ENCODE measurements at places on chromosomes 13 and 19.
A peak's percentile ranks its signal among the peaks of the same experiment; 100 is the strongest.

DNA sequence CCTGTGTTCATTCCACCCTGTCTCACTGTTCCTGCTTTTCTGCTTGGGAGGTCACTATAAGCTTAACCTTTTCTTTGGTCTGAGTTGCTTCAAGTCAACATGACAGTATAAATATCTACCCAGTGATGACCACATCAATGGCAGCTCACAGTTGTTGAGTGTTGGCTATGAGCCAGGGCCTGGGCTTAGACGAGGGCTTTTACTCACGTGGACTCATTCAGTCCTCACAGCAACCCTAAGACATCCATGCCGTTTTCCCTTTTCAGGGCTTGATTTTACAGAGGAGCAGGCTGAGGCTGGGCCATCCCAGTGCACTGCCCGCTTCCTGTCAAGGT lies 10.2 kb upstream of the CCDC97 start:
- DNase-seq: peak; percentile 37

GRCh38 chr19:38734426-38735256 lies 9.6 kb downstream of the CAPN12 start:
- DNase-seq: peak; percentile 44

DNA sequence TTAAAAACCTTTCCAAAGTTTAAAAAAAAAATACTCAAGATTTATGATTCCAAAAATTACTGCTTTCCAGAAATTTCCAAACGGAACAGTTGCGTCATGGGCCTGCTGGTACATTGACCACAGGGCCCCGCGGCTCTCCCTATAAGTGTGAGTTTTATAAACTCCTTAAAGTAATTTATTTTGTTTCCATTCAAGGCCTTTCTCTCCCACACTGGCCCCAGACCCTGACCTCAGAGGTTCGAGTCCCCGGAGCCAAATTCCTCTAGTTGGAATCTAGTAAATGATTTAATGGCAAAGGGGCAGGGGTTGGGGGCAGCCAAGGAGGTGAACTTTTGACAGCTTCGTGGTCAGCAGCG lies 97.5 kb downstream of the INSR start:
- no peak for DNase-seq

- DNase-seq: peak; percentile 9
Observed at GRCh38 chr13:42991898-42992763, at the start of gene EPSTI1. Gene EPSTI1, minus strand, starts transcription at chr13:42992241. Its CDS starts 76 bp downstream, at chr13:42992165.

- DNase-seq: no peak
Observed at GRCh38 chr19:41341669-41342490, 11.8 kb downstream of the TGFB1 start.

GRCh38 chr19:6023085-6023682 lies 45.2 kb upstream of the RANBP3 start:
- peak; percentile 50 for DNase-seq

All from RCC 7860 (cell line).